ENCODE measurements at places on chromosomes 3 and 15. TPM values are rescaled to one million over a fixed set of nuclear protein-coding genes. Genes with fewer than 3 reads are reported as not detected.
A peak's percentile ranks its signal among the peaks of the same experiment; 100 is the strongest.

DNA sequence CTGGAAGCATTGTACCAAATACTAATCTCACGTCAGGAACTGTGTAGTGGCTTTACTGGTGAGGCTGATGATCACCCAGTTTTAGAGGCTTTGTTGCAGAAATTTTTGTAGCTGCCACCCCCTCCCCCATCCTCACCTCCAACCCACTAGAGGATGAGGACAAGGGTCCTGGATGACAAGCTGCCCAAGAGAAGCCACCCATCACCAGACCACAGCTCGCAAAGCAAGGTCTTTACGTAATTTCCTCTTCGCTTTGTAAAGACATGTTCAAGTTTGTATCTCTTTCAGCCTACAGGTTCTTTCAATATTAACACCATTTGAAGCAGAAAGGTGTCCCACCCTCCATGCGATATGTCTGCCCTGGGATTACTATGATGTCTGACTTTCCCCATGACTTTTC lies 74.2 kb downstream of the LDHAL6B start:
- no peak for DNase-seq

DNA sequence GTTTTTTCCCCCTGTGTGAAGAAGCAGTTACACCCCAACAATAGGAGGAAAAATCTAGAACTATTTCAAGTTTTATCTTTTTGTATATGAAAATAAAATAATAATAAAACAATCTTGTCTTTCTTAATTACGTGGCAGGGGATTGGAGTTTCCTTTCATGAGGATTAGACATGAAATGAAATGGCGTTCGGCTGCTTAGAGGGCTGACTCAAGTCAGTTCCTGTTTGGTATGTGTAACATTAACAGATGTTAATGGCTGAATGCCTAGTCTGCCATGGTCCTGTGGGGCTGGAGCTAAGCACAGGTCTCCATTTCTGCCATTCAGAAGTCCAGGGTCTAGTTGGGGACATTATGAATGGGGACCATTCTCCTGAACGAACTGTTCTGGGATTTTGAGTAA lies 3.1 kb upstream of the EXOG start:
- peak; percentile 14 for DNase-seq

- no peak for DNase-seq
Measured at GRCh38 chr3:43448098-43448497, 161.8 kb downstream of the SNRK start.

The PLCH1 gene
- total RNA-seq: 14.2 TPM

The EXOSC7 gene
- 27.1 TPM for total RNA-seq

DNA sequence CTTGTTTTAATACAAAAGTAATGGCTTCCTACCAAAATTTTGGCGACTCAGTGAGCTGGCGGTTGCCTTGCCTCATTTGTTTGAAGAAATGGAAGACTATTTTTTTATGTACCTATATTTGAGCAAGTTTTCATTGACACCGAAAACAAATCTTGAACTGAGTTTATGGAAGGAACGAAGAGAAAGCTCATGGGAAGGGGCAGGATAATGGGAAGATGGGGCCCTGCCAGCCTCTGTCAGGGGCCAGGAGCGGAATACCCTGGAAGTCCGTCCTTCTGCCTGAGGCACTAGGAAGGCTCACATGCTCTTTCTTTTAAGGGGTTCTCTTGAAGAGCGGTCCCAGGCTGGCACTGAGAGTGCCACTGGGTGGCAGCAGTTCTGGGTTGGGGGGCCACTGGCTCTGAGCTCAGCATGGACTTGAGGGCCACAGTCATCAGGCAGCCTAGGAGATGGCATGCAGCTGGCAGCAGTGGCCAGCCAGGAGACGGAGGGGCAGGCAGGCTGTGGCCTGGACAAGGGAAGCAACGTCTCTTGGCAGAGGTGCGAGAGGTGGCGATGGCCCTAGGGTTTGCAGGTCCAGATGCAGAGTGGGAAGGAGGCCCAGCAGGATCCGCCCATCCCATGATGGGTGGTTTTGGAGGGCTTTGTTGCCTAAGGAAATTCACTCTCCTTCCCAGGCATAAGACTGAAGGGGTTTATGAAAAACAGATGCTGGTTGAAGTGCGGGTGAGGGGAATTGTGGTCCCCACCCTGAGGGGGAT lies 41.6 kb downstream of the ISG20 start:
- DNase-seq: no peak

The SUCLG2 gene
- total RNA-seq: 45.8 TPM

- no peak for DNase-seq
Measured at GRCh38 chr3:178159691-178160220, 376.5 kb upstream of the KCNMB2 start.

DNA sequence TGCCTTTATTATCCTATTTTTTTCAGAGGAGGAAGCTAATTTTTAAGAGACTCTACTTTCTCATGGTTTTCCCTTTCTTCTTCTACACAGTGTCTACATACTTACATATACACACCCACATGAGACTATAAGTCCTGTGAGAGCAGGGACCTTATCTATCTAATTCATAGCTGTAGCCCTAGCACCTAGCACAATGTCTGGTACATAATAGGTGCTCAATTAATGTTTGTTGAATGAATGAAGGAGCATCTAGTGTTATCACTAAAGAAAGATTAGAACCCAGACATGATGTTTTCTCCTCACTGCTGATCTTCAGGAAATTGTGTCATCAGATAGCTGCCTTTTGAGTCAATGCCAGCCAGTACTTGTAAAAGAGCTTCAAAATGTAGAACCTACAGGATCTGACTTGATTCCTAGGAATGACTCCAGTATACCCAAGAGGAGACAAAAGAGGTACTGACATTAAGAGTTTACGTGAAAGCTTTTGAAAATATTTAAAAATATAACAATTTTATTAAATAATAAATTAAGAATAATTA lies 2.5 kb downstream of the SCG5 start:
- DNase-seq: no peak

GRCh38 chr15:42364529-42364928 lies 5.2 kb downstream of the CAPN3 start:
- DNase-seq: no peak

DNA sequence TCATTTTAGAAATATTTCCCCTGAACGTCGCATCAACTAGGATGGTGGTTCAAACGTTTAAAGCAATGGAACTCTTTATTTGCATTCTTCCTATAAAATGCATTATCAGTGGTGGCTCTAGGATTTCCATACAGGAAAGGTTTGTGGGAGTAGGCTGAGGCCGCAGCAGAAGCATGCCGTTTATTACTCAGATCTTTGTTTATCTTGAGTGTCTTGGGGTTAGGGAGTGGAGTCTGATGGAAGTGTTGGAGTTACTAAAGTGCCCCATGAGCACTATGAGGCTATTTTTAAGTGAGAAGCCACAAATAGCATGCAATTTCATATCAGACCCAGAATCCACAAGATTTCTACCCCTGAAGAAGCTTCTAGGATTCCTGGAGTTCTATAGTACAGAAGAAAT lies 26.2 kb downstream of the ATOSA start:
- DNase-seq: peak; percentile 89

GRCh38 chr15:26939398-26939797 lies 31.6 kb upstream of the GABRG3 start:
- no peak for DNase-seq

The FETUB gene
- not detected for total RNA-seq

DNA sequence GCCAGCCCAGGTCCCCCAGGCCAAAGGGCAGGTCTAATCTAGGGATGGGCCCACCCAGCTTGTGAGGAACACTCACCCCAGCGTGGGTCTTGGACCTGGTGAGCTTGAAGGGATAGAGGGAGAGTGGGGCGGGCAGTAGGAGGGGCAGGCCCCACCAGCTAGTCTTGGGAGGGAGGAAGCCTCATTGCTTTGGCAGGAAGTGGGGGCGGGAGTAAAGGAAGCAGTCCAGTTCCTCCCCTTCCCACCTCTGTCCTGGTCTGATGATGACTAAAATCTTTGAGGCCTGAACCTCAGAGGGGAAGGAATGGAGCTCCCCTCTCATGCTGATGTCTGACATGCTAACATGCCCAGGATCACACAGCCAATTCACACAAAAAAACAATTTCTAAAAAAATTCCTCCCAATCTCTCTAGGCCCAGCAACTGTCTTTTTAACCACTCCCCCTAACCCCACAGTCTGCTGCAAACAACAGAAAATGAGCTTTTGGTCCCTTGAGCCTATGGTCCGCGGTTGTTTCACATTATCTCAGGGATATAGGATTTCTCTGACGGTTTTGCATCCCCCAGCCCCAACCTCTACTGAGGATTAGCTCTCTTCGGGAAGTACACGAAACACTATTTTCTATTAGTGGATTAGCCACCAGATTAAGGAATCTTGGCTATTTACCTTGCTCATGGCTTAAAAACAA lies 30.7 kb upstream of the DUSP7 start:
- DNase-seq: no peak

GRCh38 chr3:16510620-16511319 lies 2.7 kb downstream of the RFTN1 start:
- no peak for DNase-seq

The CPNE9 gene
- total RNA-seq: not detected

DNA sequence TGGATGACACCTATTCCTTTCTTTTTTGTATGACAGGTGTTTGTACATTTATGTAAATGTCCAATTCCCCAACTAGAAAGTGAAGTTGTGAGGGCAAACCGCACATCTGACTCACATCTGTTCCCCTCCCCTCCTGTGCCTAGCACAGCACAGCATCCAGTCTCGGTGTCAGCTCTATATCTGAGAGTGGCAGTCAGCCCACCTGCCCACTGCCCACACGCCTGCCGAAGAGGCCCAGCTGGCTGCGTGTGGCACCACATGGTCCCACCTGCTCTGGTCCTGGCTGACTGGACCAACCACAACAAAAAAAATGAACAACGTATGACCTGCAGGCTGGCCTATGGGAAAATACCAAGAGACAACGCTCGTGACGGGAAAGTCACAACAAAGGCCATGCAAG lies 62.8 kb downstream of the XXYLT1 start:
- DNase-seq: no peak
